Natural killer cell treated with Interleukin-12 subunit alpha and Interleukin-12 subunit beta and Interleukin-15 and Interleukin-18, amount 100 ng/mL, for 72 hours (primary cell): ENCODE measurements at places on chromosomes 6 and 20. TPM values are rescaled to one million over a fixed set of nuclear protein-coding genes. Genes with fewer than 3 reads are reported as not detected.

SNAP91 gene
- total RNA-seq: not detected

MDN1 gene
- 102 TPM for total RNA-seq

RGS17 gene
- 0.45 TPM for total RNA-seq

ANKEF1 gene
- total RNA-seq: 1.8 TPM

TINAG gene
- not detected for total RNA-seq

TRDN gene
- total RNA-seq: not detected

EYS gene
- not detected for total RNA-seq

PFDN6 gene
- total RNA-seq: 76.8 TPM

DEF6 gene
- total RNA-seq: 82.3 TPM

ZNF165 gene
- 0.59 TPM for total RNA-seq

GPR63 gene
- 0.14 TPM for total RNA-seq

VIP gene
- not detected for total RNA-seq

ACTL10 gene
- 1.7 TPM for total RNA-seq

SLC25A27 gene
- 1.0 TPM for total RNA-seq

PNPLA1 gene
- total RNA-seq: 0.86 TPM

BMP5 gene
- total RNA-seq: not detected

TCF21 gene
- not detected for total RNA-seq

FILIP1 gene
- total RNA-seq: not detected

BANF2 gene
- total RNA-seq: not detected

PRDM1 gene
- total RNA-seq: 174 TPM

KCNQ5 gene
- total RNA-seq: 3.8 TPM

ARG1 gene
- not detected for total RNA-seq

RING1 gene
- 31.1 TPM for total RNA-seq

SNRNP48 gene
- total RNA-seq: 14.1 TPM

BPI gene
- total RNA-seq: not detected

PTCRA gene
- total RNA-seq: not detected

PRDM13 gene
- total RNA-seq: not detected

GSTA4 gene
- total RNA-seq: 1.5 TPM

FAM83B gene
- not detected for total RNA-seq

ANKRD60 gene
- total RNA-seq: not detected

JAG1 gene
- total RNA-seq: 0.64 TPM

DSN1 gene
- 21.6 TPM for total RNA-seq

ACTR5 gene
- total RNA-seq: 9.6 TPM

KCNK17 gene
- not detected for total RNA-seq

RSPH4A gene
- total RNA-seq: 0.24 TPM

RPS21 gene
- total RNA-seq: 1,318 TPM

C20orf141 gene
- not detected for total RNA-seq

VNN1 gene
- 0.83 TPM for total RNA-seq

PLCB1 gene
- total RNA-seq: 12.3 TPM

AVP gene
- total RNA-seq: not detected

ZNF311 gene
- 0.28 TPM for total RNA-seq

RAD21L1 gene
- total RNA-seq: not detected

MGME1 gene
- total RNA-seq: 30.3 TPM

MATN4 gene
- total RNA-seq: 1.4 TPM

TCP11 gene
- not detected for total RNA-seq

SCRT2 gene
- not detected for total RNA-seq

ARFGEF3 gene
- 0.45 TPM for total RNA-seq

TRIM31 gene
- not detected for total RNA-seq

HSPA1L gene
- total RNA-seq: 4.1 TPM

SF3B5 gene
- total RNA-seq: 201 TPM
